Amniotic epithelial cell (primary cell): ENCODE measurements at places on chromosomes 7 and 10.

- no peak for DNase-seq
Measured at GRCh38 chr7:69837387-69838068, 239.3 kb downstream of the AUTS2 start.

DNA sequence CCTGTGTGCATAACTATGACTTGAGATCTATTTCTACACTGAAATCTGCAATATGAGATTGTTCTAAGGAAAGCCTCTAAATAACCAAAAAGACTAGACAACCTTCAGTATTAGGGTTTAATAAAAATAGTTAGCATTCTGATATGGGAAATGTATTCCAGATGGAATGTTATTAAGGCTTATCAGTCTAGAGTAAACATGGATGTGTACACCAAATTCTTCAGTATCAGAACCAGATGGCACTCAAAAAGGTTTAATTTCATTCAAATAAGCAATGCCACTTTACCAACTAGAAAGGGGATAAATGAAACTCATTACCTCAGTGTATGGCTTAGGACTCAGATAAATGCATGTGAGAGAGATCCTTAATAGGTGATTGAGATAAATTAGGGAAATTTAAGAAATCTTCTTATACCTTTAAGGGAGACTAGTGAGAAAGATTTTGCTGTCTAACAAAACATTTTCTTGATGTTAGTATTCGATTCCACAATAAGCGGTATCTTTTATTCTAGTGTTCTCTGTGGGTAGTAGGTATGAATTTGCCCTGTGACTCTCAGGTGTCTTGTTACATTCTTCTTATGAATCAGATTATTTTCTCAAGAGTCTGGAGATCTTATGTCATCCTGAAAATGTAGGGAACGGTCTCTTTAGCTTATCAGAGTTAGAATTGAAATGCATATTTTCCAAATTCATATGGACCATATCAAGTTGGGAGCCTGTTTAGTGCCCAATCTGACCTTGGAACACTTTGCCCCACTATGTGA, 159.2 kb downstream of the PRKG1 start:
- no peak for DNase-seq

GRCh38 chr10:78211561-78212051, 177.9 kb downstream of the RPS24 start:
- peak; percentile 59 for DNase-seq

DNA sequence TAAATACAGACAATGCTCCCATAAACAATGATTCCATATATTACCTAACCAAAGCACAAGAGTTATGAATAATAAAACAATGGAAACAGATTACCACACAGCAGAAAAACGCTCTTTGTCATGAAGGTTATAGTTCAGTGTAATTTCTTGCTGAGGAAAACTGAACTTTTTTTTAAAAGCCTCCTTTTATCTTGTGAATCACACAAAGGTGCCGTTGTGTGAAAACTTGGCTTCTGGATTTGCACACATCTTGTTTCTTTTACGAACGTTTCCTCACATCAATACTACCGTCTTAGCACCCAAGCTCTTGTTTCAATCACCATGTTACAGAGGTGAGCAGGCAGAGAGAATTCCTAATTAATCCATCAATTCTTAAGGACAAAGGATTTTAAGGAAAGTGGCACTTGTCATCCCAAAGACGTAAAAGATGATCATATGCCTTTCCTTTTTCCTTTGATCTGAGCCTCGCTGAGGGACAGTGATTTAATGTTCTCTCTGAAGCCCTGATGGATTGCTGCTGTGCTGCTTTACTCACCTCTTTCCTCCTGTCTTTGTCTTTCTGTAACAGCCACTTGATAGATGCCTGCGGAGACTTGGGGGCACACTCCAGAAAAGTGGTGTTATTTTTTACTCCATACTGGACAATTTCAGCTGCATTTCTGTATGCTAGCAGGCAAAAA, 110.1 kb downstream of the CD36 start:
- peak; percentile 12 for DNase-seq

GRCh38 chr7:115066634-115067033, 144.7 kb downstream of the MDFIC start:
- no peak for DNase-seq

DNA sequence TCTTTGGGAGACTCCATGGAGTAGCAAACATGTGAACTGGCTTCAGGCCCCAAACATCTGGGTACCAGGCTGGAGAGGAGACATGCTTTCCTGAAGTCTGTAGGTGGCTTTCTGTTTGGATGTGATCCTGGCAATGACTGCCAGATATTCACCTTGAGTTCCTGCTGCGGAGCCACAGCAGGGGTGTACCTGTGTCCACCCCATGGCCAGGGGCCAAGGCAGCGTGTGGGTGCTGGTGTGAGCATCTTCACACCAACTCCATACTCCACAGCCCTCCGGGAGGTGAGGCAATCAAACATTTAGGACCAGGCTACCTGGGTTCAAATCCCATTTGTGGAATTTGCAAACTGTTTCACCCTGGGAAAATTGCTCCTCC, 113.0 kb downstream of the ADCY1 start:
- DNase-seq, result no peak

DNA sequence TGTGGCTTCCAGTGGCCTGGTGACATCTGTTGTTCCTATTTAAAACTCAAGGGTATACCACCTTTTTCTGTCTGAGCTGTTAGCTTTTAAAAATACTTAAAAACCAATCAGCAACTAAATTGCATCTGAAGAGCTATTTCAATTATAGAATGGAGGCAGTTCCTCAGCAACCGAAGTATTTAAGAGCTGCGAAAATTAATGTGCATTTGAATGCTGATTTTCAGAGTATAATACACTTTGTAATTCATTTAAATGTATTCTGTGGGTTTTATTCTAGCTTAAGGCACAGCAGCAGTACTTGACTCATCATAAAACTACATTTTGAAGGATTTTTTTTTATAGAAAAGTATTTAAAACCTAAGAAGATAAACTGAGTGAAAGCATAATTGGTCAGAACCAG, 404.9 kb upstream of the PRKCQ start:
- DNase-seq, result no peak

- no peak for DNase-seq
Measured at GRCh38 chr10:1412531-1413189, 324.7 kb downstream of the ADARB2 start.

- no peak for DNase-seq
Measured at GRCh38 chr10:127877116-127877515, 15.6 kb downstream of the CLRN3 start.
